ENCODE measurements at places on chromosomes 7 and 10.

- H3K27me3 ChIP-seq, result no peaks in the 10 kb centered on the region
- no peak overlapping the region for H3K27ac ChIP-seq
- no peak overlapping the region for H3K4me3 ChIP-seq
- peaks cover 4% of the 10 kb centered on the region for H3K4me1 ChIP-seq
- no peak for DNase-seq
- H3K36me3 ChIP-seq, result peaks cover 10% of the 10 kb centered on the region
Observed at GRCh38 chr10:87798082-87798481, 19.9 kb downstream of the ATAD1 start.

GRCh38 chr10:74310652-74311257 is 159.7 kb downstream of the ADK start:
- H3K36me3 ChIP-seq, result no peaks in the 10 kb centered on the region
- H3K4me1 ChIP-seq, result no peaks in the 10 kb centered on the region
- no peaks in the 10 kb centered on the region for H3K27me3 ChIP-seq
- H3K27ac ChIP-seq, result no peak overlapping the region
- H3K4me3 ChIP-seq, result no peak overlapping the region

- H3K4me3 ChIP-seq, result no peak overlapping the region
- no peak for DNase-seq
- no peaks in the 10 kb centered on the region for H3K4me1 ChIP-seq
Observed at GRCh38 chr10:52672880-52673279, 99.7 kb downstream of the MBL2 start.

DNA sequence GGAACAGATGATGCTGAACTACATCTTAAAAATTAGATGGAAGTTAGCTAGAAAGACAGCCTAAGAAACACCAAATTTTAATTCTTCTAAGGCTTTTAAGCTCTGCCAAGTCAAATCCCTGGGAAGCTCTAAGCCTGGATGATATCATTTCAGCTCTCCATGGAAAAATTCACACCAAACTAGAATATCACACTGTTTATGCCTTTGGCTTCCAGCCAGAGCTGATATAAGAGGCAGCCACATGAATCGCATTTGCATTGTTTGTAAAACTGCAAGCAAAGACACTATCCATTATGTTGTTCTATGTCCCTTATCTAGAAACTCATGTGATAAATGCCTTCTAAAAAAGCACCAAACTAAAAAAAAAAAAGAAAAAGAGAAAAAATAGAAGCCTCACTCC is 430.4 kb downstream of the GRID1 start:
- H3K27ac ChIP-seq, result no peak overlapping the region
- no peaks in the 10 kb centered on the region for H3K27me3 ChIP-seq
- no peak for DNase-seq
- no peaks in the 10 kb centered on the region for H3K36me3 ChIP-seq

- no peaks in the 10 kb centered on the region for H3K36me3 ChIP-seq
- H3K27ac ChIP-seq, result no peak overlapping the region
- peak; percentile 69 for DNase-seq
- peaks cover 6% of the 10 kb centered on the region for H3K4me1 ChIP-seq
- H3K4me3 ChIP-seq, result no peak overlapping the region
Observed at GRCh38 chr10:30392564-30392990, 41.4 kb upstream of the MAP3K8 start.

DNA sequence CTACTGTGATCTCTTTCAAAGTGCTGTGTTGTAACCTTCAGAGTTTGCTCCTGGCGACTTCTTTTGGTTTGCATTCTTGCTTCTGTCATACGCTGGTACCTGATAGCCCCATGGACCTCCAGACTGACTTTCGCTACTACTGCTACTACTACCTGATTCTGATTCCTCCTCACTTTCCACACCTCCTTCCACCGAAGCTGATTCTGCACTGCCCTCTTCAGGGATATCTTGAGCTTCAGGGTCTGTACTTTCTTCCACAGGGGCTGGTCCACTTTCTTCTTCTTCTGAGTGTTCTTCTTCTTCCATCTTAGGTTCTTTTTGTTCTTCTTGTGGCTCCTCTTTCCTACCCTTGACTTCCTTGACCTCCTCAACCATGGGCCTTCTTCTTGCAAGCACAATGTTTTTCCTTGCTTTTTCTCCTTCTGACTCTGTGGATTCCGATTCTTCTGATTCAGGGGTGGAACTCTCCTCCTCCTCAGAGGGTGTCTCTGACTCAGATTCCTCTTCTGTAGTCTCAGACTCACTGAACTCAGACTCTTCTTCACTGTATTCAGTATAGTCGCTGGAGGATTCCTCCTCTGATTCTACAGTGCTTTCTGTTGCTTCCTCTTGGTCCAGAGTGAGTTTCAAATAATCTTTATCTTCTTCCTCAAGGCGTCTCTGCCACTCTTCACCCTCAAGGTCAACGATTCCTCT is 992.2 kb downstream of the PCDH15 start:
- no peak overlapping the region for H3K4me3 ChIP-seq
- H3K27me3 ChIP-seq, result no peaks in the 10 kb centered on the region
- H3K4me1 ChIP-seq, result no peaks in the 10 kb centered on the region

DNA sequence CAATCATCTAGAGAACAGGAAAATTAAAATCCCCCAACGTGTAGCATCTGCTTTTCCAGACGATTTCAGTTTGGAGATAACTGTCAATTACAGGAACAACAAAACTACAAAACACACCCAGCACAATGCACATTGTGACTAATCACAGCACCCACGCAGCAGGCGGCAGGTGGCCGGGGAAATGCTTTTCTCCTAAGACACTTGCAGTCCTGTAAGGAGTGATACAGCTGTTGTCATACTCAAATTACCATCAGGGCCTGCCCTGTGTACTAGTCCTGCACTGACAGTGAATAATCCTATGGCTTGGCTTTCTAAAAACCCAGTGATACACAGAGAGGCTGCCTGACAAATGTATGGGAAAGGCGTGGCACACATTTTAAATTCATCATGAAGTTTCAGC is 37.8 kb downstream of the COBL start:
- H3K27me3 ChIP-seq, result no peaks in the 10 kb centered on the region
- H3K27ac ChIP-seq, result no peak overlapping the region
- DNase-seq, result no peak
- H3K36me3 ChIP-seq, result no peaks in the 10 kb centered on the region
- no peaks in the 10 kb centered on the region for H3K4me1 ChIP-seq

GRCh38 chr7:150975536-150976319 is 2.4 kb downstream of the KCNH2 start:
- no peaks in the 10 kb centered on the region for H3K36me3 ChIP-seq
- DNase-seq, result no peak
- no peak overlapping the region for H3K4me3 ChIP-seq
- H3K27ac ChIP-seq, result no peak overlapping the region
- peaks cover 30% of the 10 kb centered on the region for H3K27me3 ChIP-seq
